ENCODE measurements at places on chromosomes 16 and 17.
A peak's percentile ranks its signal among the peaks of the same experiment; 100 is the strongest.

DNA sequence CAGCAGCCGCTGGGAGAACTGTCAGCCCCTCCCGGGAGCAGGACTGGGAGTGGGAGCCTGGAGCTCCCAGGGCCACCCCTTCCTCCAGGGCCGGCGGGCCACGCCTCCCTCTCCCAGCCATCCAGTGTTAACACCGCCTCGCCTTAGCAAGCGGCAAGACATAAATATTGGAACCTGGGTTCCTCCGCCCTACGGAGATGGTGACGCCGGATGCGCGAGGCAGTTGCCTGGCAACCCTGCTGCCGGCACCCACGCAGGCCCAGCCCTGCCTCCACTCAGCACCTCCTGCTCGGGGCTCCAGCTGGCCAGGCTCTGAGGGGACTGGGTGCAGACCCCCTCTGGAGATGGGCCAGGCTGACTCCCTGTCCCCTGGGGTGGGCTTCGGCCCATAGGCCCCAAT lies 27.4 kb upstream of the CACNA1H start:
- H3K36me3 ChIP-seq = no peaks in the 10 kb centered on the region
- H3K27me3 ChIP-seq = no peaks in the 10 kb centered on the region
- H3K4me1 ChIP-seq = no peaks in the 10 kb centered on the region
- DNase-seq = no peak
- no peak overlapping the region for H3K4me3 ChIP-seq

DNA sequence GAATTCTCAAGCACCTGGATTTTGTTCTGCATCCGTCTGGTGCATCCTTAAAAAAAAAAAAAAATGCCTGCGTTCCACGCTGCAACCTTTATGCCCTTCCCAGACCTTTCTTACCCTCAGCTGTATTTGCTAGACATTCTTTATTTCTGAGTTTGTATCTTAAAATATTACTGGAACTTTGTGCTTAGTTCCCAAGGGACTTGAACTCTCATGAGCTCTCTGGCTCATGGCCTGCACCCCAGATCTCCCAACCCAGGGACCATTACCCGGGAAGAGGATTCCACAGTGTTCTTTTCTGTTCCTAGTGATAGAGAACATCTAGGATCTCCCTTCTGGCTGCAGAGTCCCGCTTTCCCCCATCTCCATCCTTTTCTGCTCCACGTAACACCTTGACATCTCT lies 28.9 kb upstream of the CLEC18A start:
- no peak overlapping the region for H3K27ac ChIP-seq
- DNase-seq = no peak
- no peaks in the 10 kb centered on the region for H3K4me1 ChIP-seq
- no peak overlapping the region for H3K4me3 ChIP-seq
- H3K36me3 ChIP-seq = no peaks in the 10 kb centered on the region

GRCh38 chr16:77786186-77786847 lies 2.0 kb upstream of the VAT1L start:
- no peak for DNase-seq
- no peak overlapping the region for H3K4me3 ChIP-seq
- peaks cover 9% of the 10 kb centered on the region for H3K4me1 ChIP-seq
- peaks cover 15% of the 10 kb centered on the region for H3K27me3 ChIP-seq

DNA sequence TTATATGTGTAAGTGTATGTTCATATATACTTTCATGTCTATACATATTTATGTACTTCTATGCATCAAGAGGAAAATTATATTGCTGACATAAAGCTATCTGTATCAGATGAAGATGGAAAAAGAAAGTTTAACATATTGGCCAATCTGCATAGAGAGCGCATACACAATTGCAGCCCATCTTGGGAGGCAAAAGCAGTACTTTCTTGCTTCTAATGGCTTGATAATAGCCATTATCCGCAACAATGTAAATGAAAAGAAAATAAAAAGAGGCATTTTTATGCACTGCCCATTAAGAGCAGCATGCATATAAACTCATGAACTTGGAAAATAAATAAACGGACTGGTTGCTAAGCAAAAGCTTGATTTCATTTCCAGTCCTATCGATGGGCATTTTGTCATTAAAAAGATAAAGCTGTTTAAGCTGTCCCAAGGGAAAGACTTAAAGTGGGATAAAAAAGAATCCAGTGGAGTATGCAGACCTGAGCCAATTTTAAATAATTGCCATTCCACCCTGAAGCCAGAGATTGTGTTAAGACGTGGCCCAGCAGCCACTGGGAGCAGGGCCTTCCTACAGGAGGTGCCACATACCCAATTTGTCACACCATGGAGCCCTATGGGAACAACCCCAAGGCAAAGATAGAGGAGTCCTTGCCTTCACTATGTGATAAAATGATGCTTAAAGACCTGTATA lies 183.6 kb upstream of the CDH11 start:
- H3K4me3 ChIP-seq = no peak overlapping the region
- H3K27ac ChIP-seq = no peak overlapping the region
- no peak for DNase-seq
- H3K36me3 ChIP-seq = no peaks in the 10 kb centered on the region
- no peaks in the 10 kb centered on the region for H3K27me3 ChIP-seq

DNA sequence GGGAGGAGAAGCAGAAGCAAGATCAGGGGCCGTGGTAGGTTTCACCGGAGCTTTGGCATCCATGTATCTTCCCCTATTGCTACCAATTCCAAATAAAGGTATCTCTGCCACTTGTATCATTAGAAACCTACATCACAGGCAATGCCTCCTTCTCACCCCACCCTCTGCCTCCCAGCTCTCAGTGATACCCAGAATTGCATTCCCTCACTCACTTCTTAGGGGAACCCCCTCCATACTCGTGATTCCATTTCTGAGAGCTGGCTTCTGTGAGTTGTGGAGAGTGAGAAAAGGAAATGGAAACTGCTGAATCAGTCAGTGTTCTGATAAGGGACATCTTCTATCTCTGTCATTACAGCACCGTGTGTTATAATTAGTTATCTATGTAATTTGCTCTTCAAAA lies 2.3 kb upstream of the CCL3 start:
- no peaks in the 10 kb centered on the region for H3K4me1 ChIP-seq
- no peak overlapping the region for H3K27ac ChIP-seq
- no peak overlapping the region for H3K4me3 ChIP-seq
- no peaks in the 10 kb centered on the region for H3K27me3 ChIP-seq

- DNase-seq = no peak
- H3K4me3 ChIP-seq = no peak overlapping the region
- H3K27me3 ChIP-seq = no peaks in the 10 kb centered on the region
- H3K27ac ChIP-seq = no peak overlapping the region
- peaks cover 26% of the 10 kb centered on the region for H3K4me1 ChIP-seq
These were observed 13.5 kb downstream of the NME3 start for GRCh38 chr16:1757714-1758461.

DNA sequence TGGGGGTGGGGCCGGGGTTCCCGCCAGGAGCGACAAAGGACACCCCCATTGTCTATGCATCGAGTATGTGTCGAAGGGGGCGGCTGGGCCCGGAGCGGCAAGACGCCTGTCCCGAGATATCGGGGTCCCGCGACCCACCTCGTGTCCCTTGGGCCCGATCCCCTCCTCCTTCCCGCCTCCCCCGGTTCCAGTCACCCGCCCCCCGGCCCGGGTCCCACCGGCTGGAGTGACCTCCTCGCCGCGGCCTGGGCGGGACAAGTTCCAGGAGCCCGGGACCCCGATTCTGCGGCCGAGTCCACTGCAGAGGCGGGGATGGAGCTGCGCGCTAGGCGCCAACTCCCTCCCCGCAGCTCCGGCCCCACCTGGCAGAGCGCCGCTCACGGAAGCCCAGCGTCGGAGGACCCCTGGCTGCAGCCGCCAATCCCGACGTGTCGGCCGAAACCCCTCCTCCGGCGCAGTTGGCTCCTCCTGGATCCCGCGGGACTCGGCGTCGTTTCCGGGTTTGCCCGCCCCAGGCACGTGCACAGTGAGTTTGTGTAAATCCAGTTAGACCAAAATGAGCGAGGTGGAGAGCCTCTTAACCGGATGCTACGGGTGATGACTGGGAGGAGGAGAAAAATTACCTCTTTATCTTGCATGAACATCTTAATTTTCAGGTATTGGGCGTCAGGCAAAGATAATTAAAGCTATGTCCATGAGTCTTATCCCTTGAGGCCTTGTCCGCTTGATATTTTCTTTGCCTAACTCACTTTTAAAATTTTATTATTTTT lies at the start of gene NMRAL1:
TSS of gene NMRAL1 (minus strand) at position 434 of the 770 bp plus-strand sequence. CDS start 493 bp downstream, outside the sequence.
- no peaks in the 10 kb centered on the region for H3K27me3 ChIP-seq
- H3K4me1 ChIP-seq = peaks cover 9% of the 10 kb centered on the region
- H3K36me3 ChIP-seq = peaks cover 18% of the 10 kb centered on the region
- DNase-seq = peak; percentile 48
- peak within 1 kb of the TSS; percentile 95 for H3K27ac ChIP-seq
- peak within 1 kb of the TSS; percentile 93 for H3K4me3 ChIP-seq

DNA sequence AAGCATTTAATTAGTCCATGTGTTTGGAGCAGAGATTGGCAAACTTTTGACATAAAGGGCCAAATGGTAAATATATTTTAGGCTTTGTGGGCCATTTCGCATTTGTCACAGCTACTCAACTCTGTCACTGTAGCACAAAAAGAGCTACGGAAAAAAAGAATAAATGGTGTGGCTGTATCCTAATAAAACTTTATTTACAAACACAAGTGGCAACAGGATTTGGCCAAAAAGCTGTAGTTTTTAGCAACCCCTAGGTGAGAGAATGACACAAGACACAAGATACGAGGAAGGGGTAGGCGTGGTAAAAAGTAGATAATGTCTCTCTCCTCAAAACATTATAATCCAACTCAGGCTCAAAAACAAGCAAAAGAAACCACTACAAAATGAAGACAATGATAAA lies 66.5 kb downstream of the TTC19 start:
- H3K4me1 ChIP-seq = no peaks in the 10 kb centered on the region
- H3K27me3 ChIP-seq = no peaks in the 10 kb centered on the region
- peaks cover 19% of the 10 kb centered on the region for H3K36me3 ChIP-seq

- no peak overlapping the region for H3K27ac ChIP-seq
- peaks cover 9% of the 10 kb centered on the region for H3K36me3 ChIP-seq
- H3K4me3 ChIP-seq = no peak overlapping the region
- no peak for DNase-seq
- H3K27me3 ChIP-seq = no peaks in the 10 kb centered on the region
These were observed 37.7 kb downstream of the DUSP14 start for GRCh38 chr17:37527249-37527851.

GRCh38 chr17:80704381-80704819 lies 159.8 kb downstream of the RPTOR start:
- no peaks in the 10 kb centered on the region for H3K27me3 ChIP-seq
- H3K4me3 ChIP-seq = no peak overlapping the region
- peaks cover 6% of the 10 kb centered on the region for H3K4me1 ChIP-seq

- no peak for DNase-seq
- peaks cover 12% of the 10 kb centered on the region for H3K36me3 ChIP-seq
- peaks cover 38% of the 10 kb centered on the region for H3K4me1 ChIP-seq
- peak overlapping the region; percentile 98 for H3K4me3 ChIP-seq
- peak overlapping the region; percentile 91 for H3K27ac ChIP-seq
- no peaks in the 10 kb centered on the region for H3K27me3 ChIP-seq
These were observed 502 bp downstream of the FAAP100 start for GRCh38 chr17:81551458-81552243.

DNA sequence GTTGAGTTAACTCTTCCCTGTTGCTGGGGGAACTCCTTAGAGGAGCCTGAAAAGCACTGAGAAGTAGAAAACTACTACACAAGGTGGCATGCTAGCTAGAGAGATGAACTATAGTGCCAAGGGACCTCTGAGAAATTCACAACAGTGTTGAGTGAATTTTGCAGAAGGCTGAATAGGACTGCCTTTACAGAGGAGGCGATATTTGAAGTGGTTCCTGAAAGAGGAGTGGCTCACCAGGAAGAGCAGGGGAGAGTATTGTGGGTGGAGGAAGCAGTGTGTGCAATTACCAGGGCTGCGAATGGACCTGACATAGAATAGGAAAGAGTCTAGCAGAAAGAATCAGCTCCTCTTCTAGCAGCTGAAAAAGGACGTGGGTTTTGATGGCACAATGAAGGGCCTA lies 66.4 kb downstream of the CDK5R1 start:
- H3K4me3 ChIP-seq = no peak overlapping the region
- H3K27ac ChIP-seq = peak overlapping the region; percentile 91
- no peaks in the 10 kb centered on the region for H3K27me3 ChIP-seq
- DNase-seq = no peak
